KG1 (cell line): ENCODE measurements at places on chromosomes 5 and 9.

DNA sequence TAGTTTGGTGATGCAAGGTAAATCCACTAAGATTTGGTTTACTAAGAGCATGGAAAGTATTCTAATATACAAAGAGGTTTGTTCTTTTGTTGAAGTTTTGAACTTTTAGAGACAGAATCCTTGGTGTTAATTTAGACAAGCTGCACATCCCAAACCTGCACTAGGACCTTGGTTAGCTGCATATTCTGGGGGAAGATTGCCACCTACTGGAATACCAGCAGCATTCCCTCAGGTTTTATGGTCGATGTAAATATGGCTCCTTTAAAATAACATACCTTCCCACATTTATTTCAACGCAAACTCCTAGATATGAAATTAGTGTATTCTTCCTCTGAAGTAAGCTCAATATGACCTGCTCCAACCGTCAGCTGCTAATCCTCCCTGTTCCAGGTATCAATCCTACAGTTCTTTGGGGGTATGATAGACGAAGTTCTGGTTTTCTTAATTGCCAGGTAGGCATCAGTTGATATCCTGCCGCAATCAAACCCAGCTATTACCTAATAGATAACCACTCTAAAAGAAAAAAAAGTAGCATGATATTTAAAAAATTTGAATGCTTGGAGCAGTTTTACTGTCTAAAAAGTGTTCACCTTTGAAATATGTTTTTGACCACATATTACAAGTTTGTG, 624.1 kb downstream of the ISL1 start:
- no peak for DNase-seq

- DNase-seq = no peak
Observed at GRCh38 chr9:91116211-91116610, 245.5 kb downstream of the AUH start.

DNA sequence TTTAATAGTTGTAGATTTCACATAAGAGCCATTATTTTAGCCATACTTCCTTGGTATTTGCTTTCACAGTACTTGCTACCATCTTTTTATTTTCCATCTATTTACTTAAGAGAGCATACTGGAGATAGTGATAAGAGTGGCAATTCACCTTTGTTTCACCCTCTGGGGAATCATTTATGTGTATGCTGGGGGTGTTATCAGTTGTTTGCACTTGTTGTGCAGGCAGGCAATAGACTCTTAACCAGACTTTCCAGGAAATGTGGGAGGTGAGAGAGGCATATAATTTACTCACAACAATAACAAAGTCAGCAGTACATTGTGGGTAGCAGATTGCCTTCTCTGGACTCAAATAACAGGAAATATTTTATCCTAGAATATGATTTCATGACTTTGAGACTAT, 1018.3 kb downstream of the CDH12 start:
- no peak for DNase-seq

GRCh38 chr9:76086539-76086938, 196.1 kb downstream of the PCSK5 start:
- DNase-seq = no peak

GRCh38 chr9:76651119-76651705, 113.0 kb upstream of the PCA3 start:
- DNase-seq = peak; percentile 37
